ENCODE measurements at places on chromosomes 12 and 14.

- no peaks in the 10 kb centered on the region for H3K27me3 ChIP-seq
- H3K4me3 ChIP-seq, result no peak overlapping the region
- H3K36me3 ChIP-seq, result no peaks in the 10 kb centered on the region
- peak overlapping the region; percentile 57 for H3K27ac ChIP-seq
These were observed 385.6 kb downstream of the ZFP36L1 start for GRCh38 chr14:68407285-68407684.

DNA sequence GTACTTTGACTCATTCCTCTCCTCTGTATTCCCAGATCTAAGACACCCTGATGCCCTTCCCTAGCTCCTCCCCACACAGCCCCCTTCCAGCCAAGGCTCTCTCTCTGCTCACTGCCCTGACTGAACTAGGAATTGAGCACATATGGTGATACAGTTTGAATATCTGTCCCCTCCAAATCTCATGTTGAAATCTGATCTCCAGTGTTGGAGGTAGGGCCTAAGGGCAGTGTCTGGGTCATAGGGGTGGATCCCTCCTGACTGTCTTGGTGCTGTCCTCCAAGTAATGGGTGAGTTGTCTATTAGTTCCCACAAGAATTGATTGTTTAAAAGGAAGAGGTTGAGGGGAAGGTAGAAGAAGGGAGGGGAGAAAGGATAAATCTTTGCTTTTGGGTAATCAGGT lies 17.4 kb downstream of the CMKLR1 start:
- H3K4me1 ChIP-seq, result peaks cover 5% of the 10 kb centered on the region
- no peak overlapping the region for H3K27ac ChIP-seq
- no peak for DNase-seq
- no peak overlapping the region for H3K4me3 ChIP-seq
- peaks cover 2% of the 10 kb centered on the region for H3K27me3 ChIP-seq

DNA sequence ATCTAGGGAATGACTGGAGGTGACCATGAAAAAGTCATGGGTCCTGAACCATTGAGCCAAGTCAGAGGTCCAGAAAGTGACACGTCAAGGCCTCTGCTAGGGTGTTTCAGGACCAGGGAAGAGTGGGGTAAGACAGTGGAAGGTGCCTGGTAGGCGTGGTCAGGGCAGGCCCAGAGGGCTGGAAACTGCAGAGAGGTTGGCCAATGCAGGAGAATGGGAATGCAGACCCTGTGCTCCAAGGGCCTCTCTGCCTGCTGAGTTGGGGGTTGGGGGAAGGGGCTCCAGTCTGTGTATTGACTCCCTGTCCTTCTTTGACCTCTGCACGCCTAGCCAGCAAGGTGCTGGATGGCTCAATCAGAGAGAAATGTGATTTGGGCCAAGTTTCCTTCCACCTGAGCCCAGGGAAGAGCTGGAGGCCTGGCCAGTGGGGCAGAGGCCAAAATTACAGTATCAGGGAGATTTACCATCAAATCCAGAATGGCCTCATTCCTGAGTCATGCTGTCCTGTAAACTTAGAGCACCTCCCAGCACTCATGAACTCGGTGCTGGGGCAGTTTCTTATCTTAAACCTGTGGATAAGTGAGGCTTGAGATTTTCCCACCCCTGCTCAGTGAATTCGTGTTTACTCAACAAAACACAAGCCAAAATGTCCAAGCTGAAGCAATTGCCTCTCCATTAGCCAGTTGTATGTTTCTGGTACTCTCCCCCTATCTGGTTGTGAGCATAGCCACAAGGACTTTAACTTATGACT lies 24.4 kb downstream of the IRF2BPL start:
- no peak overlapping the region for H3K27ac ChIP-seq
- no peak overlapping the region for H3K4me3 ChIP-seq
- peaks cover 16% of the 10 kb centered on the region for H3K4me1 ChIP-seq
- DNase-seq, result no peak

DNA sequence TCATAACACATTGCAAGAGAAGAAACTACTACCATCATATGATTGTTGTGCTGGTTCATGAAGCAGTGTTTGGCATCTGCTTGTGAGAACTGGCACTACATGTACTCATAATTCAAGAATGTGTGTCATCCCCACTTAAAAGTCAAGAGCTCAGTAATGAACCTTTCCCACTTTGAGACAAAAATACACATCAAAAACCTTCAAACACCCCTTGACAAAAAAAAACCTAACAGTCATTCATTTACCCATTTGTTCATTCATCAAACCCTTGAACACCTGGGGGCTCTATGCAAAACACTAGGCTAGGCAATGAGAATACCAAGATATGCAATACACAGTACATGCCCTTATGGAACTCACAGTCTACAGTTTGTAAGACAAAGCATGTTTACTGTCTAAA lies 40.0 kb downstream of the KIF21A start:
- peaks cover 14% of the 10 kb centered on the region for H3K4me1 ChIP-seq
- no peaks in the 10 kb centered on the region for H3K27me3 ChIP-seq
- no peak overlapping the region for H3K4me3 ChIP-seq
- DNase-seq, result no peak

- H3K27ac ChIP-seq, result no peak overlapping the region
- peaks cover 32% of the 10 kb centered on the region for H3K36me3 ChIP-seq
- H3K4me3 ChIP-seq, result no peak overlapping the region
- peaks cover 29% of the 10 kb centered on the region for H3K4me1 ChIP-seq
- H3K27me3 ChIP-seq, result no peaks in the 10 kb centered on the region
These were observed 2.8 kb upstream of the PRKAG1 start for GRCh38 chr12:49021292-49021915.

DNA sequence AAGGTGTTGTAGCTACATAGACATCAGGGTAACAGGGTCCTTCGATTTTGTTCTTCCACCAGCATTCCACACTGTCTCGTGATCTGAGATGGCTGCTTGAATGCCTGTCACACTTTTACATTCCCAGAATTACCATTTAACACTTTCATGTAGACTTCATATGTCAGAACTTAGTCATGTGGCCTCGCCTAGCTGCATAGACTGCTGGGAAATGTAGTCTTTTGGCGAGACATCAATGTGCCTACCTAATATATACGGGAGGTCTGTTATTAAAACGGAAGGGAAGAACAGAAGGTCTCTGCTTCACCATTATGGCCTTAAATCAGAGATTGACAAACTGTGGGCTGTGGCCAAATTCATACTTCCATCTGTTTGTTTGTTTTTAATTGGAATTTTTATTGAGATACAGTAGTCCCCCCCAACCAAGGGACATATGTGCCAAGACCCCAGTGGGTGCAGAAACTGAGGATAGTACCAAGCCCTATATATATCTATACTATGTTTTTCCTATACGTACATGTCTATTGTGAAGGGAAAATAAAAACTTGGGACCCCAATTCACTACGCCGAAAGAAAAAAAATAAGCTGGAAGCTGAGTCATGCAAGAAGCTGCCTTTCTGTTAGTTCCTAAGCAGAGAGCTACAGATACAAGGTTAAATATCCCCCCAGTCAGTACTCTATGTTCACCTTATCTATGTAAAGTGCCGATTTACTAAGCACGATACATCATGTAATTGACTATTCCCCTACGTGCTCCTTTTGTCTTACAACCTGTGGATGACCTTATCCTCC lies 11.3 kb upstream of the HRK start:
- peaks cover 4% of the 10 kb centered on the region for H3K27me3 ChIP-seq
- H3K36me3 ChIP-seq, result no peaks in the 10 kb centered on the region
- no peaks in the 10 kb centered on the region for H3K4me1 ChIP-seq
- H3K4me3 ChIP-seq, result no peak overlapping the region
- no peak for DNase-seq

DNA sequence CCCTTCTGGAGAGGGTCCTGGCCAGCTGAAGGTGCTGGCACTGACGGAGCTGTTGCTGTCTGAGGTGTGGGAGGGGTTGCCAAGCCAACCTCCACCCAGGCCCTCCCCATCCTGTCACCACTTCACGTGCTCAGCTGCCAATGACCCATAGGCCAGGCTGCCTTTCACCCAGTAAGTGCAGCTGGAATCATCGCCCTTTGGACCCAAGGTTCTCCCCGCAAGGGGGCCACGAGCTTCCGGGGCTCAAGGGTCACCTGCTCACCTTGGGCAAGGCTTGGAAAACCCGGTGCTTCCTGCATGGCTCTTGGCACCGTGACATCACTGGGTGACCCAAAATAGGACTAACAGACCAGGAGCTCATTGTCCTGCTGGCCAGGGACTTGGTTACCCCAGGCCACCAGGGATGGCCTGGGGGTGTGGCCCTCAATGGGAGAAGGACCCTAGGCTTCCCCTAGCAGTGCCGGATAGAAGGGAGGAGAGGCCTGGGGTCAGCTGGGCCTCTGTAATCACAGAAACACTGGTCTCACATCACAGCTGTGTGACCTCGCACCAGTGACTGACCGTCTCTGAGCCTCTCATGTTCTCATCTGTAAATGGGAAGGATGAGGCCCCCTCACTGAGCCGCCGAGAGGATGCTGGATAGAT lies 51.3 kb downstream of the CCDC85C start:
- DNase-seq, result no peak
- H3K27ac ChIP-seq, result no peak overlapping the region
- H3K36me3 ChIP-seq, result no peaks in the 10 kb centered on the region
- no peaks in the 10 kb centered on the region for H3K27me3 ChIP-seq
- H3K4me1 ChIP-seq, result no peaks in the 10 kb centered on the region

- H3K4me1 ChIP-seq, result no peaks in the 10 kb centered on the region
- DNase-seq, result no peak
- H3K27me3 ChIP-seq, result peaks cover 14% of the 10 kb centered on the region
- no peak overlapping the region for H3K27ac ChIP-seq
- H3K4me3 ChIP-seq, result no peak overlapping the region
These were observed 158.6 kb downstream of the PRIMA1 start for GRCh38 chr14:93629643-93630042.

DNA sequence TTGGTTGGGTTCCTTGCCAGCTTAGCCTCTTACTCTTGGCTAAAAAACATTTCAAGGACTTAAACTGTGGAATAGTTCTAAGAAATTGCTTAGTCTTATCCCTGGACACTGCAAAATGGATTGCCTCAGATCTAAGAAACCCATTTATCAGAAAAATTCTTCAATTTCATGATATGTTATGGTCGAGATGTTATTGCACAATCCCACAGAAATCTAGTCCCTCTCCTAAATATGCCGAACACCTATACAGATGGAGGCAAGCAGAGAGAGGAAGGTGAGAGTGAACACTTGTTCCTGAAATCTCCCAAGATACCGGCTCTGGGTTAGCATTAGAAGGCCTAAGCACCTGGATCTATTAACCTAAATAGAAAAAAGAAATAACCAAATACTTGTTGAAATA lies 267.2 kb downstream of the PAWR start:
- H3K4me1 ChIP-seq, result no peaks in the 10 kb centered on the region
- H3K27ac ChIP-seq, result no peak overlapping the region
- H3K4me3 ChIP-seq, result no peak overlapping the region

GRCh38 chr12:56293795-56294194 lies 6.3 kb downstream of the CS start:
- H3K4me3 ChIP-seq, result no peak overlapping the region
- H3K27me3 ChIP-seq, result no peaks in the 10 kb centered on the region
- H3K27ac ChIP-seq, result no peak overlapping the region
- peaks cover 33% of the 10 kb centered on the region for H3K36me3 ChIP-seq
- peaks cover 62% of the 10 kb centered on the region for H3K4me1 ChIP-seq

DNA sequence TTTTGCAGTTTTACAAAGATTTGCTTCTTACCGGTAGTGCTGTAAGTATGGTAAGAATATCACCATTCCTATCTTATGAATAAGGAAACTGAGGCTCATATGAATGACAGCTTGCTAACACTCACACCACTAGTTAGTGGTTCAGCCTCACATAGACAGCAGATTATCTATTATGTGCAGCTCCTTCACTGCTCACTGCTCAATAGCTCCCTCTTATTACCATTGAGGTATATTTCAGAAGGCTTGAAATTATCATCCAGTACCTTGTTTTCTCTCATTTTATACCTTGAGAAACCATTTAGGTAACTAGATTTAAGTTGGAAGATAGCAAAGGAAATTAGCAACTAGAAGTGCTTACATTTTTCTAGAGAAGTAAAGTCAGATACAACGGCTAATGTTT lies 15.5 kb downstream of the RIC8B start:
- H3K36me3 ChIP-seq, result peaks cover 36% of the 10 kb centered on the region
- H3K27me3 ChIP-seq, result no peaks in the 10 kb centered on the region
- DNase-seq, result no peak

GRCh38 chr12:41254004-41254914 lies 66.1 kb downstream of the PDZRN4 start:
- H3K27me3 ChIP-seq, result no peaks in the 10 kb centered on the region
- no peak overlapping the region for H3K4me3 ChIP-seq
- no peaks in the 10 kb centered on the region for H3K4me1 ChIP-seq
- H3K27ac ChIP-seq, result no peak overlapping the region
- DNase-seq, result no peak

GRCh38 chr12:51441583-51441982 lies 17.0 kb downstream of the SLC4A8 start:
- no peak for DNase-seq
- peaks cover 10% of the 10 kb centered on the region for H3K4me1 ChIP-seq
- H3K27ac ChIP-seq, result no peak overlapping the region

DNA sequence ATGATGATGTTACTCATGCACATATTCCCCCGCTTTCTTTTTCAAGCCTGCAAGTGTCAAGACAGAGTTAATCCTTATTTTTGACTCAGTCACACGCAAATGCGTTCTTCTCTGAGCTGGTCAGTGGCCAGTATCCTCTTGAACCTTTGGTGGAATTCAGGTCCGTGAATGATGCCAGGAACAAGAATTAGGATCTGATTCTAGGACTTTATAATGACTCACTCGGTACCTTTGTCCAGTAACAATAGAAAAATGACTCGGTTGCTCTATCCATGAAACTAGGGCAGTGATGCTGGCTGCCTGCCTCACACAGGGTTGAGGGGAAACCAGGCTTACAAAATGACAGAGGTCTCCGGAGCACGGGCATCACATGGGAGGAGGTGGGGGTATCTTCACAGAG lies 185.8 kb upstream of the NUDT4 start:
- H3K27ac ChIP-seq, result no peak overlapping the region
- DNase-seq, result no peak
- H3K4me3 ChIP-seq, result no peak overlapping the region
- H3K27me3 ChIP-seq, result no peaks in the 10 kb centered on the region

DNA sequence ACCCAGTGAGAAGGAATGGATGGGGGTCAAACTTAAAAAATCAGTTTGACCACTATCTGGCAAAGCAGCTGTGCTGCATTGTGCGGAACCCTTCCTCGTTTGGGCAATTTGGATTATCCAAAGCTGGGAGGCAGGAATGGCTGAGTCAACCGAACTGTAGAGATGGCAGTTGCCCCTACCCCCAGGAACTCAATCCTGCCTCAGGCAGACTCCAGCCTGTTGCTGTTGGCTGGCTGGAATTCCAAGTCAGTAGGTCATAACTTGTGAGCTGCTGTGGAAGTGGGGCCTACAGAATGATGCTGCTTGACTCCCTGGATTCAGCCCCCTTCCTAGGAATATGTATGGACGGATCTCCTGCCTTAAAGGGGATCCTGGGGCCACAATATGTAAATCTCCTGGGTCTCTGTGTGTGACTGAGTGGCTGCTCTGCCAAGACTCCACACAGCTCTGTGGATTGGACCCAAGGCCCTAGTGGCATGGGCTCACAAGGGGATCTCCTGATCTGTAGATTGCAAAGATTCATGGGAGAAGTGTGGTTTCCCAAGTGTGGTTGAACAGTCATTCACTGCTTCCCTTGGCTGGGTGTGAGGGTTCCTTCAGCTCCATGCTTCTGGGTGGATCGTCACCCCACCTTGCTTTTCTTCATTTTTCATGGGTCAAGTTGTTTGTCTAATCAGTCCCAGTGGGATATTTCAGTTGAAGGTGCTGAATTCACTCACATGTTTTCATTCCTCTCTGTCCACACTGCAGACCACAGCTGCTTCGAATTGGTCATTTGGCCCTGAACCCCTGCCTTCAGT lies 19.2 kb downstream of the LUM start:
- H3K27ac ChIP-seq, result no peak overlapping the region
- H3K27me3 ChIP-seq, result no peaks in the 10 kb centered on the region
- no peak overlapping the region for H3K4me3 ChIP-seq
- H3K4me1 ChIP-seq, result no peaks in the 10 kb centered on the region

GRCh38 chr12:131507881-131508280 lies 203.0 kb upstream of the SFSWAP start:
- peaks cover 14% of the 10 kb centered on the region for H3K4me1 ChIP-seq
- peaks cover 2% of the 10 kb centered on the region for H3K27me3 ChIP-seq
- H3K27ac ChIP-seq, result no peak overlapping the region
- no peak overlapping the region for H3K4me3 ChIP-seq
- DNase-seq, result no peak

Measured in activated naive CD8-positive, alpha-beta T cell treated with anti-CD3 and anti-CD28 coated beads, Interleukin-2, amount 50 U/mL, for 24 hours (primary cell).